GDM1 (cell line): ENCODE measurements at places on chromosomes 7 and 10.

GRCh38 chr7:20340839-20341238 is 10.1 kb downstream of the ITGB8 start:
- no peak for DNase-seq

DNA sequence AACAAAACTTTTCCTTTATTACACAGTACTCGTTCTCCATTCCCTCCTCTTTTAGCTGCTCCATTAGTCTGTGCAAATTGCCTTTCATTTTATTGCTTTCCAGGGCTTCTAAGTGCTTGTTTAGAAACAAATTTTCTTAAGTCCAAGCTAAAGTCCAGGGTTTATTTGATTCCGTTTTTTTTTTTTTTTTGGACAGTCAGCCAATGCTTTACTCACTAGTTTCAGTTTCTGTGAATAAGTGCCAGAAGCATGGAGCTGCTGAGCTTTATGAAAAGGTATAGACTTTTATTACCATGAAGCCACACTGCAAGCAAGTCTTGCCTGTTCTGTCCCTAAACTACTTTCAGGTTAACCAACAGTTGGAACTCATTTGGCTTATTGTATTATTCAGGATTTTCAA is 455.0 kb downstream of the GFRA1 start:
- DNase-seq: no peak

DNA sequence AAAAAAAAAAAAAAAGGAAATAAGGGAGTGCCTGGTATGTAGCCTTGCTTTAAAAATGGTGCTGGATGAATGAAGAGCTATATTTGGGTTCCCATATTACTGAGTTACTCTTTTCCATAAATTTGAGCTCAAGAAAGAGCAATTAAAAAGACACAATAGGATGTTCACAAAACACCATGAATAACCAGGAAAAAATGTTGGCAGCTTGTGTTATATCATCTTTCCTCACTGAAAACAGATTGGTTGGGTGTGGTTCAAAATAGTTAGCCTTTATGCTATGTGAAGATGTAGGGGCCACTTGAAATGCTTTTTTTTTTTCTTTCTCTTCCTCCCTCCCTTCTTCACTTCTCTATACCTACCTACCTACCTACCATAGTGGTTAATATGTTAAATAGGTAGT is 256.9 kb downstream of the STK31 start:
- no peak for DNase-seq

DNA sequence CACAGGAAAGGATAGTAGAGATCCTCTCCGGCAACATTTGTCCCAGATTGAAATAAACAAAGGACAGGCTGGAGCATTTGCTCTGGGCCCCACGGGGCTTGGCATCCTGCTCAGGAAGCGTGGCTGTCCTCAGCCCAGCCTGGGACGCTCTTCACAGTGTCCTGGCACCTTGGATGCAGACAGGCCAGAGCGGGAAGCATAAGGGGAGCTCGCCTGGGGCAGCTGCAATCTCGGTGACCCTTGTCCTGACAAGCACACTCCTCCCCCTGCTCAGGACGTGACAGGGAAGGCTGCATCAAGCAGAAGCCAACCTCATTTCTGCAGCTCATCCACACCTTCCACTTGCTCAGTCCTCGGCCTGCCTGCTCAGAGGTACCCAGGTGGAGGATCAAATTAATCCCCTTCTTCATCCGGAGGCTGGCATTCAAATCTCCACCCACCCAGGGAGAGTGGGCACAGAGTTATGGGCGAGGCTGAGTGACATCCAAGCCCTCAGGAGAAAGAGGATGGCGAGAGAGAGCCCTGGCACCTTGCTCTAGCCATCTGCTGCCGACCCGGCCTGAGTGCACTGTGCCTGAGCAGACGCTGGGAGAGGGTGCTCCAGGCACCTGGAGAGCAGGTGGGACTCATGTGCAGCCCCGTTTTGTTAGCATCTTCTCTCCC is 47.6 kb downstream of the ABRAXAS2 start:
- no peak for DNase-seq

- DNase-seq: no peak
These were observed 13.3 kb downstream of the GPR37 start for GRCh38 chr7:124752310-124752709.

GRCh38 chr7:99005776-99006175 is 127.4 kb downstream of the TRRAP start:
- no peak for DNase-seq

DNA sequence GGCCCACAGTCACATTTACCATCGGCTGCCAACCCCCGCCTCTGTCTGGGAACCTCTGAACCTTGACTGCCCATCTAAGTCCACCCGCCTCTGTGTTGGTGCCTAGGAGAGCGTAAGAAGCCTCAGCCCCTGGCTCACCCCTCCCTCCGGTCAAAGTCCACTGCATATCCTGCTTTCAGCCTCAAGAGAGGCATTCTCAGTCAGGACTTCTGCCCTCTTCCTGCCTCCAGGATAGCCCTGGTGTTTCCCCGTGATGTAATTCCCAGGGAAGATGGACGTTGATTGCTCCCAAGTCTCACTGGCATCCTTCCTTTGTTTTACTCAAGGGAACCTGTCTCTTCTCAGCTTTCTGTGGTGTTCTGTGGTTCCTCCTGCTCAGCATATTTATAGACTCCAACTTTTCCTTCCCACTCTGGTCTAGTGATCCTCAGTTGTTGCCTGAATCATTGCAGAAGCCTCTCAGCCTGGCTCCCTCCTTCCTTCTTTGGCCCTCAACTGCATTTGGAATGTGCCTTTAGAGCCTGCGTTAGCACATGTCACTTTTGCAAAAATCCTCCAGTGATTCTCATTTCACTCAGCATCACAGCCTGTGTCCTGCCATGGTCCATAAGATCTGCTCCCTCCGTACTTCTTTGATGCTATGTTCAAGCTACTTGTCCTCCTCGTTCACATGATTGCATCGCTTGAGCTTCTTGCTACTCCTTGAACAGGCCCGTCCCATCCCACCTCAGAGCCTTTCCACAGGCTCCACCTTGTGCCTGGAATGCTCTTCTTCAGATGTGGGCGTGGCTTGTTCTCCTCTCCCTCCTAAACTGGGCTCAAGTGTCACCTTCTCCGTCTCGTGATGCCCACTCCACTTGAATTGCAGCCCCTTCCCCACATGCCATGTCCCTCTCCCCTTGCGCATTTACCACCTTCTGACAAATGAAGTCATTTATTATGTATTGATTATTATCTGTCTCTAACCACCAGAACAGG is 124.2 kb downstream of the PLPP4 start:
- DNase-seq: no peak

DNA sequence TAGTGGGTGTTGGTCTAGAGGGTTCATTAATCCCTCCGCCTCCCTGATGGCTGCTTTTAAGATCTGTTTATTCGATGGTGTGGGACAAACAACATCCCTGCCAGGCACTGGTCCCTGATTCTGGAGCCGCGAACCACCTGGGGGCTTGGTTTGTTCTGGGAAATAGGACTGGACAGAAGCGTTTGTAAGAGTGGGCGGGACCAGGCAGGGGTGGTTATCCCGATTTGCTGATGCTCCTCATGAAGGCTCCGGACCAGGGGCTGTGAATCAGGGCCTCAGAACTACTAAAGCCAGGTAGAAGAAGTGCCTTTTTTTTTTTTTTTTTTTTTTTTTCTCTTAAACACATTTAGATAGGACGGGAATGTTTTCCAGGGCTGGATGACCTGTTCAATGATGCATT is 273.4 kb downstream of the WDR37 start:
- no peak for DNase-seq

- no peak for DNase-seq
These were observed 86.1 kb upstream of the PCBD1 start for GRCh38 chr10:70974351-70974901.

GRCh38 chr7:34011696-34012095 is 106.4 kb downstream of the BMPER start:
- DNase-seq: no peak

- DNase-seq: no peak
These were observed 1069.1 kb upstream of the AUTS2 start for GRCh38 chr7:68529221-68529620.

DNA sequence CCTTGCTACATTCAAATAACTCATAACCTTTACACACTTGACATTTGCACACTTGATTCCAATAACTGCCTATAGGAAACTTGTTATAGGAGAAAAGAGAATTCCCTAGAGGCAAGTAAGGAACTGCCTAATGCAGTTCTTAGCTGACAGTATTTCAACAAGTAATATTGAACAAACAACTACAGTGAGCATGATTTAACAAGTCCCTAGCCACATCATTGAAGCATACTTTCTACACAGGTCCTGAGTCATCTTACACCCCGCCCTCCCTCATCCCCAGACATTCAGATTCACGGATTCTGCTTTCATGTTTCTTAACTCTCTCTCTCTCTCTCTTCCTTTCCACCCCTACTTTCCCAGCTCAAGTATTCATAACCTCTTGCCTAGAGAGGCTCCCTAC is 153.5 kb downstream of the LSM5 start:
- no peak for DNase-seq

DNA sequence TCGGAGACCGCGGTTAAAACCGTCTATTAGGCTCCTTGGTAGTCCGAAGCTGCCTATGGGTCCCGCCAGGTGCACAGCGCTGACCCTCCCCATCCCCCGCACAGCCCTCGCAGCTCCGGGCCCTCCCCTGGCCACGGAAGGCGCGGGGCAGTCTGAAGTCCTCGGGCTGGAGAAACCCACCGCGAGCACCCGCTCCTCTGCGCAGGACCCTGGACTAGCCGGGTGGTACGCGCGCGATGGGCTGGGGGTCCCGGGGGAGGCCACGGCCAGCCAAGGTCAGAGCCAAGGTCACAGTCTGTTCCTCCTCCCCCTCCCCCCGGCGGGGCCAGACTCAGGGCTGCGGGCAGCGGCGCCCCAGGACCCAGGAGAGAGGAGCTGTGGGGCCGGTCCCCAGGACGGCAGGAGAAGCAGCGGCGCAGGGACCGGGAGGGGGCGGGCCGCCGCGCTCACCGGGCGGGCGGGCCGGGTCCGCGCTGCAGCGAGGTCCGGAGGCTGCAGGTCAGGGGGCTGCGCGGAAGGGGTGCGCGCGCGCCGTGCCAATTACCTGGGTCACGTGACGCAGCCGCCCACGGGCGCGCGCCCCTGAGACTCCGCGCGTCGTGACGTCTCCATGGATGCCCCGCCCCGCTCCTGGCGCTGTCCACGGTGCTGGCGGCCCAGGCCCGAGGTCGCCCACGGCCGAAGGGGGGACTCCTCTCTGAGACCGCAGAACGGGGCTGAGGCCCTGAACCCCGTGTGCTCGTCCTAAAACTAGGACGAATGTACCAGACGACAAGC is at the start of gene OGDHL:
TSS of gene OGDHL (minus strand) at position 535 of the 777 bp plus-strand sequence. CDS start 3,731 bp downstream, outside the sequence.
- peak; percentile 24 for DNase-seq

- no peak for DNase-seq
These were observed 37.4 kb downstream of the VCL start for GRCh38 chr10:74035303-74035702.

- peak; percentile 70 for DNase-seq
These were observed 11.0 kb upstream of the LFNG start for GRCh38 chr7:2508327-2509215.

- no peak for DNase-seq
These were observed 152.6 kb upstream of the KLF14 start for GRCh38 chr7:130886438-130887135.

DNA sequence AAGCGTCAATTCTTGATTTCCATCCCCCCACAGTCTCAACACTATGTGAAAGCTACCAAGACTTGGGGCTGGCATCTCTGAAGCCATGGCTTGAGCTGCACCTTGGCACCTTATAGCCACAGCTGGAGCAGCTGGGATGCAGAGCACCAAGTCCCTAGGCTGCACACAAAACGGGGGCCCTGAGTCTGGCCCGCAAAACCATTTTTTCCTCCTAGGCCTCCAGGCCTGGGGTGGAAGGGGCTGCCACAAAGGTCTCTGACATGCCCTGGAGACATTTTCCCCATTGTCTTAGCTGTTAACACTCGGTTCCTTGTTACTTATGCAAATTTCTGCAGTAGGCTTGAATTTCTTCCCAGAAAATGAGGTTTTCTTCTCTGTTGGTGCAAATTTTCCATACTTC is 89.8 kb upstream of the GNAI1 start:
- DNase-seq: no peak

DNA sequence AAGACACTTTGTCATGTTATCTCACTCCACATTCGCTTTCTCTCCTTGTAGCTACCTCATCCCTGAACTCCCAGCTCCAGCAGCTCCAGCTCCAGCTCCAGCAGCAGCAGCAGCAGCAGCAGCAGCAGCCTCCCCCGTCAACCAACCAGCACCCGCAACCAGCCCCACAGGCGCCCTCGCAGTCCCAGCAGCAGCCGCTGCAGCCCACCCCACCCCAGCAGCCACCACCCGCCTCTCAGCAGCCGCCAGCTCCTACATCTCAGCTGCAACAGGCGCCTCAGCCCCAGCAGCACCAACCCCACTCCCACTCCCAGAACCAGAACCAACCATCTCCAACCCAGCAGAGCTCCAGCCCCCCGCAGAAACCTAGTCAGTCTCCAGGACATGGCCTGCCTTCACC is 226.6 kb upstream of the YAE1 start:
- DNase-seq: no peak

DNA sequence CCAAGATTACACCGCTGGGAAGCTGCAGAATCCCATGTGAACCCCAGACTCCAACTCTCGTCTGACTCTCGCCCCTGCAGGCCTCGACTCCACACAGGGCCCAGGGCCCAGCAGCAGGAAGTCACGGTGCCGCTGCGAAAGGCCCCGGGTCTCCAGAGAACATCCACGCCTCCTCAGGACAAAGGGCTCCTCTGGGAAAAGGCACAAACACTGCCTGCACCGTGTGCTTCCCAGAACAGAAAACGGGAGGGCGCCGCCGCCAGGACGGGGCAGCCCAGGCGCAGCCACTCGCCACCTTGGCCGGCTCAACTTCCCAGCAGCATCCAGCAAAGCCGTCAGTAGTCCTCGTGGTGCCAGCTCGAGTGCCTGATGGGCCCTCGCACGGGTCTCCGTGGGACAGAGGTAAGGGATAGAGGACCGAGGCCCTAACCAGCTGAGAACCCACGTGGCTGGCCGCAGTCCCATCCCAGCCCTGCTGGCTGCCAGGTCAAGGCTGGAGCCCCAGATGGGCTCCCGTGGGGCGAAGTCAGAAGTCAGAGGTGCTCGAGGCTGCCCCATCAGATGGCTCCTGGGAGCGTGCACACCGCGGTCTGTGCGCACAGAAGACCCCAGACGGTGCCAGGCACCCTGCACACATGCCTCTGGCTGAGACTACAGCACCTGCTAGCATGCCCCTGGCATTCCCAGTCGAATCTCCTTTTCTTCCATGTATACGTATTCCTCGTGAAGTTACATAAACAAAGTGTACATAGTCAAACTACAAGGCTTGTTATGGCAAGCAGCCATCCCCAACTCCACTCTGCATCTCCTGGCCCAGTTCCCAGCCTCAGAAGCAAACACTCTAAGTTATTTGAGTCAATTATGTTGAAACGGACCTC is 60.2 kb downstream of the MAD1L1 start:
- DNase-seq: no peak

GRCh38 chr10:99325281-99325680 is 3.9 kb upstream of the CNNM1 start:
- no peak for DNase-seq

GRCh38 chr7:139426258-139427028 is 57.0 kb downstream of the KLRG2 start:
- DNase-seq: no peak

DNA sequence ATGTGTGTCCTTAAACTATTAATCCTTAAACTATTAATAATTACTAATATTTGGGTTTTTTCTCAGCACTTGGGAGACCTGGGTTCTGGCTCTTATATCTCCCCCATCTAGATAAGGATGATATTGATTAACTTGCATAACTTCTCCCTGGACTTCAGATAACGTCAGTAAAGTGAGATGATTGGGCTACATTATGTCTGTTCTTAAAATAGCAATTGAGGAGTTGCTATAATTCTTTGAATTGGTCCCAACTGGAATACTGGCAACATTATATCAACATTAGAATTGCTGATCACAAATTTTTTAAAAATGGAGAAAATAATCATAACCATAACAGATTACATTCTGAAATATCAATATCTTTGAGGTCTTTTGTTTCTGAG is 1.9 kb downstream of the APBB1IP start:
- DNase-seq: no peak

GRCh38 chr10:114777415-114777814 is 44.2 kb upstream of the FHIP2A start:
- DNase-seq: no peak
